ENCODE measurements at places on chromosomes 2 and 18.

DNA sequence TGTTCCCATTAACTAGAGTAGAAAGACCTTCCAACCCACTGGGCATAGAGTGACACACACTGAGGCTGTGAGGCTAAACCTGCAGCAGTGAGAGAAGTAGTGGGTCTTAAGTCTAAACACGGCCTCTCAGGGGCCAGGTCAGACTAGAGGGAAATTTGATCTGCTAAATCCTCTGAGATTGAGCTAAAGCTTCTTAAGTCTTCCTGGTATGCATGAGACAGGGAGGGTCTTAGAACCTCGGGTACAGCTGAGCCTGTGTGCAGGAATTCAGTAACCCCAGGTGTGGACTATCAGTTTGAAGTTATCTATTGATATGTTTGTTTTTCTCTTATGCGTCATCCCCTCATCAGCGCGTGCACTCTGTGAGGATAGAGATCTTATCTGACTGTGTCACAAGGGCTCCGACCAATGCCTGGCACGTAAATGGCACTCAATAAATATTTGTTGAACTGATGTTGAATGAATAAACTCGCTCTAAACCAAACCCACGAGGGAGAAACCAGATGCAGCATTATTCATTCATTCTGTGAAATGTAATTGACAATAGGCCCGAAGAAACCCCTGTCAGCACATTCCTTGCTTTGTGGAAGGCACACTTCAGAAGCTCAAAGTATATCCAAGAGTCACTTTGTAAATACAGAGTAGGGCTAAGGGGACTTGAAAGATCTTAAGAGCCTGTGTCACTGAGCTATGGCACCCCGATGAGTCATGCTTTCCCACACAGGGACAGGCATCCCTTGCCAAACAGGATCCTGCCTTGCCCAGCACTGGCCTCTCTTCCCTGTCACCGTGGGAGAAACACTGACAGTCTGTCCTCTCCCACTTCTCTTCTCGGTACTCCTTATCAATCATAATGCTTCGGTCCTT lies 21.7 kb upstream of the RAB10 start:
- no peak for DNase-seq

DNA sequence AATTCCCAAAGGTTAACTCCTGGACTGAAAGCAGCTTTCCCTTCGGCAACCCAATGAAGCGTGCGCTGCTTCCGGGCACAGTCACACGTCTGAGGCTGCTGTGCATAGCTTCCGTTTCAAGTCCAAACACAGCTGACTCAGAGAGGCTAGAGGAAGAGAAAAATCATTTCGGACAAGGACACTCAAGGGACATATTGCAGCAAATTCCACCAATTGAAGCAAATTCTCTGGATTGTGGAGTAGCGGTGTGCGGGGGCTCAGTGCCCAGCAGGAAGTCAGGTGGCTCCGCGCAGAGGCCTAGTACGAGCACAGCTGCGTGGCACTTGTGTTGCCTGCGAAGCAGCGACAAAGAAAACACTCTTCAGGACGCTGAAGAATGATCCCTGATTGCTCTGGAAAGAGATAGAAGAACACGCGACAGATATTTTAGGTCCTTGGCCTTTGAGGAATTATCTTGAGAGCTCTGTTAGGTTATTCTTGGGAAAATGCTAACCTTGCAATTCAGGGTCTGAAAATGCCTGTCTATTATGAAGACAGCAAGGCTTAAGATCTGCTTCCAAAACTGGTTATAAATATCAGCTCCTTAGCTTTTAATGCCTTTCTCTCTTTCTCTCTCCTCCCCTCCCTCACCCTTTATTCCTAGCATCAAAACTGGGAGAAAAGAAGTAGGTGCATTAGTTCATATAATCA lies 352.6 kb upstream of the DLGAP1 start:
- no peak for DNase-seq

- DNase-seq = no peak
These were observed 162.1 kb upstream of the XIRP2 start for GRCh38 chr2:166725927-166726924.

- no peak for DNase-seq
These were observed 32.7 kb downstream of the ARHGAP25 start for GRCh38 chr2:68767031-68767961.

- DNase-seq = no peak
These were observed 305.0 kb upstream of the ERBB4 start for GRCh38 chr2:212843409-212844199.

- no peak for DNase-seq
These were observed 139.5 kb downstream of the RIF1 start for GRCh38 chr2:151549191-151549590.

DNA sequence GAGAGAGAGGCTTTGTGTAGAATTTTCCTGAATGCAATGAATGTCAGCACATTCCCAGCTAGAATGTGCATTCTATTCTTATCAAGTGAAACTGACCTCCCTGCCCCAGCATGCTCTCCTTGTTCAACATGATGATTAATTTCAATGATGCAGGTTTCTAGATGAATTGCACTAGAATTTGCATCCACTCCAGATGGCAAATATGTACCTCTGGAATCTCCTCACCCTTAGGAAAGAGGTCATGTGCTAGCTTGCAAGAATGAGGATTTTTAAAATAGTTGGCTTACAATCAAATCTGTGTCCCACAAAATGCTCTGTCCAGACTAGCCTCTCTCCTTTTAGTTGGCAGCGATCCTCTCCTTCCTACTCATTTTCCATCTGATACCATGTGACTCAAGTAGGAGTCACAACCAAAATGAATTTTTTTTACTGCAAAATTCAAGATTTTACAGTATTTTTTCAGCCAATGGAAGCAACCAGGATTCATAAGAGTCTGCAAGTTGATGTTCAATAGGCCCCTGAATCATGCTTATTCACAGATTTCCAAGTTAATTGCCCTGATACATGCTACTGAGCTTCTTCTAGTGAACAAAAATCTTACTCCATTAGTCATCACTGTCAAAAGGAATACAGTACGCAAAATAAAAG lies 21.0 kb upstream of the STAT4 start:
- no peak for DNase-seq

DNA sequence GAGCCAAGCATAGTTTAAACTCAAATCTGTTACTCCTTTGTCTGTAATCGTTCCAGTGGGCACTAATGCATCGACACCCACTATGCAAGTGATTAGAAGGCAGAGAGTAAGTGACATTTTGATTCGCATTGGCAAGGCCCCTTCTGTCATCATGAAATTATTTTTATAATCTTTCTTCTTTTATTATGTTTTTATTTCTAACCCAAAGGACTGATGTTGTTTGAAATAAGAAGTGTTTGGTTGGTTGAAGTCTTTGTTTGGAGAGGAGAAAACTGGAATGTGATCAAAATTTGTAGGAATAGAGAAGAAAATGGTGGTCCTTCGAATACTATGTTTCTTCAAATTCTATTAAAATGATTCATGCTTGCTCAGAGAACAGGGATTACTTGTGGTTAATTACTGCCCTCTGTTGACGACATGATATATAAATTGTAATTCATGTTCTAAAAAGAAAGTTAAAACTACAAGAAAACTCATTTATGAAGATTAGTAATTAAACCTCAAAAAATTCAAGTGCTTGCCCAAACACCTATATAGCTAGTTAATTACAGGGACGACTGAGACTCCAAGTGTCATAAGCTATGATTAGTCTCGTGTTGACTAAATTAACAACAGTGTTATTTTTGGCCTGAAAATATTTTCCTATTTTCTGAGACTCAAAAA lies 26.4 kb upstream of the TFPI start:
- DNase-seq = peak; percentile 24

DNA sequence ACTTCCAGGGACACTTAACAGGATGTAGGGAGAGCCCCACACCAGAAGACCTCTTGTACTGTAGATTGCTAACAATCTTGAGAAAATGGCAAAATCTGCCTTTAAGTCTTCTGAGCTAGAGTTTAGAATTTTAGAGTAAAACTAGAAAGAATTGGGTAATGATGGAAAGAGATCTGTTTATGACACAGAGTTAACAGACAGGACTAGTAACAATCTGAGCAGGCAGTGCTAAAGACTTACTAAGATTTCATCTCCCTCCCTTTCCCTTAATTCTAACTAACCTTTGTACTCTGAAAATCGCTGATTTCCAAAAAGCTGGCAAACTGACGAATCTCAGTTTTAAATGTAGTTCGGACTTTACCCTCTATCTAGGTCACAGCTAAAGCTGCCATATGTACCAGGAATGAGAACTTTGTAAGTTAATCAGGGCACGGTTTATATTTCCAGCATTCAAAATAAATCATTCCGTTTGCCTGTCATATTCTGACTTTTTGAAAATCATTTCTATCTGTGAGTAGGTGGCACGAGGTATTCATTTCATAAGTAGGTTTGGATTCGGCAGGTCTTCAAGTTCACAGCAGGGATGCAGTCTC lies 256.5 kb upstream of the EPAS1 start:
- DNase-seq = no peak

- no peak for DNase-seq
These were observed 31.8 kb downstream of the SLC9A4 start for GRCh38 chr2:102504833-102505232.

DNA sequence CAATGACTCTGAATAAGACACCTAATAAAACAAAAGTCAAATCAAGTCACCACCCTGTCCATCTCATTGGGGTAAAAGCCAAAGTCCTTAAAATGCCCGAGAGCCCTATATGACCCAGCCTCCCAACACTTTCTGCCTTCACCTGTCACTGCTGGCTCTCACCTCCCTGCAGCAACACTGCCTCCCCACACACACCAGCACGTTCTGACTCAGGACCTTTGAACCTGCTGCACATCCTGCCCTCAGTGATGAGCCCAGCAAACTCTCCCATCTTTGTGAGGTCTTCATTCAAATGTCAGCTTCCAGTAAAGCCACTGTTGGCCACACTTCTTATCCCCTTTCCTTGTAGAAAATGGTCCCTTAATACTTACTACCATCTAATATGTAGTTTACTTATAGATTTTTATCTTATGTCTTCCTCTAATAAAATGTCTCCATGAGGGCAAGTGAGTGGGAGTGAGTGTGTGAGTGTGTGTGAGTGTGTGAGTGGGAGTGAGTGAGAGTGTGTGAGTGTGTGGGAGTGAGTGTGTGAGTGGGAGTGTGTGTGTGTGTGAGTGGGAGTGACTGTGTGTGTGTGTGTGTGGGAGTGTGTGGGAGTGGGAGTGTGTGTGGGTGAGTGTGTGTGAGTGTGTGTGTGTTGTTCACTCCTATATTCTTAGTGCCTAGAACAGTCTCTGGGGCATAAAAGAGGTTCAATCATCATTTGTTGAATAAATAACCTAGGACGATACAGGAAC lies 504.7 kb downstream of the EIPR1 start:
- DNase-seq = no peak

DNA sequence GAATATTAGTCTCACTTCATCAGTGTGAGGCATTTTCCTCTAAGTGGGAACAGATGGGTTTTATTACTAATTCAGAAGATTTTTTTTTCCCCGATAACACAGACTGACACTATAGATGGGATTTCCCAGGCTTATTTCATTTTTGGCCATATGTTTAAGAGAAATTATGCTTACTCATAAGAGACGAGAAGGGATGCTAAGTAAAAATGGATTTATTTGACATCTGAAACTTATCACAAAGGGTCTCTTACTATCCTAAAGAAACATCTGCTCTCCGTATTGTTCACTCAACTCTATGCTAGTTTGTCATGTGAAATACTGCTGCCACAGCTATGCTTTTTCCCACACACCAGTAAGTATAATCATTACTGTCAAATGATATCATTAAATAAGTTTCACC lies 1476.3 kb downstream of the LRP1B start:
- DNase-seq = no peak

GRCh38 chr2:2166881-2167280 lies 164.2 kb downstream of the MYT1L start:
- DNase-seq = peak; percentile 67

GRCh38 chr2:140023291-140023690 lies 1243.1 kb upstream of the NXPH2 start:
- no peak for DNase-seq

DNA sequence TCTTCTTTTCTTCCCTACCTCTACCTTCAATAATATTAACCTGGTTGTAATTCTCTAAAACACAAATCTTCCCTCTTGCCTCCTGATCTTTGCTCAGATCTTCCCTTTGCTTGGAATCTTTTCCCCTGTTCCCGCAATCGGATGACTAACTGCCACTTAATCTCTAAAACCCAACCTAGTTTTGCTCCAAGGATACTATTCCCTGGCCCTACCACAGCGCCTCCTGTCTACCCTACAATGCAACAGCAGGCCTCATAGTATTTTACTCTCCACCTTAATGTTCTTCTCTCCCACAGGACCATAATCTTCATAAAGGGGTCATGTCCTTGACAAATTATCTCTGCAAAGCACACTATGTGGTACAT lies 246.8 kb upstream of the TNP1 start:
- peak; percentile 2 for DNase-seq

- DNase-seq = no peak
These were observed 54.7 kb downstream of the VWC2L start for GRCh38 chr2:214465363-214466146.

- peak; percentile 84 for DNase-seq
These were observed 36.4 kb upstream of the ZBTB7C start for GRCh38 chr18:48445540-48445939.

DNA sequence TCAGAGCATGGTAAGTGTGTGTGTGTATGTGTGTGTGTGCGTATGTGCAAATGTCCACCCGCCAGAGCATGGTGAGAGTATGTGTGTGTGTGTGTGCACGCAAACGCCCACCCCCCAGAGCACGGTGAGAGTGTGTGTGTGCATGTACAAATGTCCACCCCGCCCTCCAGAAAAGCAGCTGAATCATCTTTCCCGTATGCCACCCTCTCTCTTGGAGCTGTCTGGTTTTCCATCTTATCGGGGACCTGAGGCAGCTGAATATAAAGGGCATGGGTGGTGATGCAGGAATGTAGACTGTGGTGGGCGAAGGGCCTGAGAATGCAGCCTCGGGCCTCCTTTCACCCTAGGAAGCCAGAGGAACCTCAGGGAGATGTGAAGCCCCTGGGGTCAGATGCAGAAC lies 66.9 kb downstream of the COPS7B start:
- no peak for DNase-seq

- DNase-seq = no peak
These were observed 90.4 kb upstream of the NOSTRIN start for GRCh38 chr2:168712053-168712452.

GRCh38 chr2:241891988-241892298 lies 22.4 kb downstream of the RTP5 start:
- DNase-seq = no peak

- no peak for DNase-seq
These were observed 14.8 kb downstream of the SLC66A2 start for GRCh38 chr18:79936641-79937040.

- DNase-seq = no peak
These were observed 1.2 kb downstream of the BABAM2 start for GRCh38 chr2:27891673-27892105.

All from NCI-H526 (cell line).